Stimulated activated CD4-positive, alpha-beta T cell treated with anti-CD3 and anti-CD28 coated beads, TNF-alpha, amount 100 ng/mL, for 24 hours (primary cell): ENCODE measurements at places on chromosomes 4 and X.
A peak's percentile ranks its signal among the peaks of the same experiment; 100 is the strongest.

DNA sequence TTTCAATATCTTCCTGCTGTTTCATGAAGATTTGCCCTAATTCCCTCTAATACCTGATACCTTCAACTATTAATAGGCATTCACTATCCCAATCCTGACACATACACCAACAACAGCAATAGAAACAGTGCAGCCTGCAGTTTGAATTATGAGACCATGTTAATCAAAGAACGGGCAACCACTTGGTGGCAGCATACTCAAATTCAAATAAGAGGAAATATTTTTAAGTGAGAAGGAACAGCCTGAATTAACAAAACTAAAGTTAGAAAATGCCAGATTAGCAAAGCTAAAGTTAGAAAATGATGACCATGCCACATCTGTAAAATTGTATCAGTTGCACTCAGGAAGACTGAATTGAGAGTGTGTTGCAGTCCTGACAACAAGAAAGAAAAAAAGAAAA, 204.9 kb downstream of the SMARCA1 start:
- DNase-seq: no peak

GRCh38 chrX:84336646-84337045, 148.6 kb upstream of the RPS6KA6 start:
- DNase-seq: no peak

DNA sequence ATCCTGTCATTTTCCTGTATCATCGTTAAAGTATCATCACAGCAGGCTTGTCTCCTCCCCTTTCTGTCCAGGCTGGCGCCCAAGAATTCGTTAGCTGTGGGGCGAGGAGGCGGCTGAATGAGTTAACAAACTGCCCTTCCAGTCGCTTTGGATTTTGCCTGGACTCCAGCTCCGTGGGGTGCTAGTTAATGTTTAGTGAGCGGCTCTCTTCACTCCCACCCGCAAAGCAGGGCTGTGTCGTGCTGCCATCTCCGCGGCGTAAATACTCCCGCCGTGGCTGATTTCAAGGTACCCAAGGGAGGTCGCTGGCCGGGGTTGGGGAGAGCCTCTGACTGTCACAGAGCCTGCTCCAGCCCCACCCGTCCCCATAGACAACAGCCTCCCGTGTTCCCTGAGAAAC, 44.9 kb upstream of the SPRY1 start:
- DNase-seq: no peak

DNA sequence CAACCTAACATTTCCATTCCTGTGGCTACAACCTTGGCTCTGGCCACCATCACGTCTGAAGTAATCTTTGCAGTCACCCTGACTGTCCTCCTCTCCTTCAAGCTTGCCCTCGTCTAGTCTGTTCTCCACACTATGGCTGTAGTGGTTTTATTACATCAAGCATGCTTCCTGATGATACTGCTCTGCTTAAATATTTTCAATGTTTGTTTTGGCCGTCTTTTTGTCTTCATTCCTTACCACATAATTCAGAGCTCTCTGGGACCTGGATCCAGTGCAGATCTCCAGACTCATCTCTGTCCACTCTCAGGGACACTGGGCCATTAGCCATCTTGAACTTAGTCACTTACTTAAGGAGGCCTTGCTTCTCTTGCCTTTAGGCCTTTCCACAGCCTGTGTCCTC, 27.7 kb upstream of the FREM3 start:
- DNase-seq: no peak

DNA sequence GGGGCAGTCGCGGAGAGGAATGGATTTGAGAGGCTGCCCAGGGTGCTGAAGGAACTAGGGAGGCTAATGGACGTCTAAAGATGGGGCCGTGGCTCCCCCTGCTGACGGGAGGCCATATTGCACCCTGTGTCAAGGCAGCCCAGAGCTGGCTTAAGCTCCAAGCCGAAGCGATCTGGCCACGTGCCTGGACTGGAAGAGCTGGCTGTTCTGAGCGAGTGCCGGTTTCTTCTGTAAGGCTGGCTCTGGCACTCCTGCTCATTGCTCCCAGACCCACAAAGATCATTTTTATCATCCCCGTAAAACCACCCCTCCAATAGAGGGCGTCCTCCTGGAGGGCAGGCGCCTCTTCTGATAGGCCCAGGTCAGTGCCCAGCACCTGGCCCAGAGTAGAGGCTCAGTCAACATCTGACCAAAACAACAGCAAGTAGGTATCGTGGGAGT, 5.6 kb downstream of the PNCK start:
- DNase-seq: peak; percentile 61

DNA sequence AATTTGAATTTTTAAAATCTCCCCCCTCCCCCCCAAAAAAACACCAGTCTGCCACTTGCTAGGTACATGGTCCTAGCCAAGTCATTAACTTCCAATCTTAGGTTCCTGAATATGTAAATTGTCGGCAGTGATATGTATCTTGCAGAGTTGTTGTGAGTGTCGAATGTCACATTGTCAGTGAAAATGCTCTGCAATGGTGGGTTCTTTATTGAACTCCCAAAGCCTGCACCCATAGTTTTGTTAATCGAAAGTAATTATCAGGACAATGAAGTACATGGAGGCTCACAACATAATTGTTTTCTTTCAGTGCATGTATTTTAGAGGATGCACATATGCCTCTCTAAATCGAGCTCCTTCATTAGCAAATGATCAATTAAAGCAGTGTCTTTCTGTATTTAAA, 185.6 kb upstream of the S100G start:
- DNase-seq: no peak
